Stimulated activated CD8-positive, alpha-beta memory T cell treated with anti-CD3 and anti-CD28 coated beads, Interleukin-4, amount 100 ng/mL, for 1 hour (primary cell): ENCODE measurements at places on chromosomes 16 and 17.

DNA sequence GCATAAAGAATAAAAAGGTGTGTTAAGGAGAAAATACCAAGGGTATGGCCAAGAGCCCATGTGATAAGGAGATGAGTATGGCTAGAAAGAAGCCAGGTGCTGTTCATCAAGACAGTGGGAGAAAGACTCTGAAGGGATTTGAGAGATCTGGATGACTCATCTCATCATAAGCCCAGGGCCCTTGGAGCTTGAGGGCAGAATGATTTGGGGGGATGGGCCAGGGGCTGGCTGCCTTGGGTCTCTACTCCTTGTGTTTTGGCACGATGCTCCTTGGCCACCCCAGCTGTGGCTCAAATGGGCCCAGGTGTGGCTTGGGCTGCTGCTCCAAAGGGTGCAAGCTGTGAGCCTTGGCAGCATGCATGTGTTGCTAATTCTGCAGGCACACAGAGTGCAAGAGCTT lies 14.5 kb upstream of the TNFRSF13B start:
- DNase-seq, result no peak

- DNase-seq, result no peak
Observed at GRCh38 chr17:50605429-50605828, 29.3 kb upstream of the ABCC3 start.

DNA sequence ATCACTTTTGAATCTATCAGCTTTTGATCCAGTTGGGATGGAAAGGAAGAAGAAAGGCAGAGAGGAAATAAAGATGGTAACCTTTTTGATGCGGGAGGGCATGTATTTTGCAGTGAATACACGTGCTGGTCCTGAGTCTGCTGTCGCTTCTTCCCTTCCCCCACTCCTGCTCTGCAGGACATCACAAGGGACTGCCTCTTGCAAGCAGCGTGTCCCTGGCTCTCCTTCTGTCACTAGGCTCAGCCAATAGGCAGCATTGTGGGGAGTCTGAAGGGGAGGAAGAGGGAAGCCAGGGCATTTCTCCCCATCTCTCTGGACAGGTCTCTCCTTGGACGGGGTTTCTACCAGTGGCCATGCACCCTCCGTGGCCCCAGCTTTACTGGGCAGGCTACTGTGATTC lies 15.7 kb upstream of the WFDC1 start:
- no peak for DNase-seq

DNA sequence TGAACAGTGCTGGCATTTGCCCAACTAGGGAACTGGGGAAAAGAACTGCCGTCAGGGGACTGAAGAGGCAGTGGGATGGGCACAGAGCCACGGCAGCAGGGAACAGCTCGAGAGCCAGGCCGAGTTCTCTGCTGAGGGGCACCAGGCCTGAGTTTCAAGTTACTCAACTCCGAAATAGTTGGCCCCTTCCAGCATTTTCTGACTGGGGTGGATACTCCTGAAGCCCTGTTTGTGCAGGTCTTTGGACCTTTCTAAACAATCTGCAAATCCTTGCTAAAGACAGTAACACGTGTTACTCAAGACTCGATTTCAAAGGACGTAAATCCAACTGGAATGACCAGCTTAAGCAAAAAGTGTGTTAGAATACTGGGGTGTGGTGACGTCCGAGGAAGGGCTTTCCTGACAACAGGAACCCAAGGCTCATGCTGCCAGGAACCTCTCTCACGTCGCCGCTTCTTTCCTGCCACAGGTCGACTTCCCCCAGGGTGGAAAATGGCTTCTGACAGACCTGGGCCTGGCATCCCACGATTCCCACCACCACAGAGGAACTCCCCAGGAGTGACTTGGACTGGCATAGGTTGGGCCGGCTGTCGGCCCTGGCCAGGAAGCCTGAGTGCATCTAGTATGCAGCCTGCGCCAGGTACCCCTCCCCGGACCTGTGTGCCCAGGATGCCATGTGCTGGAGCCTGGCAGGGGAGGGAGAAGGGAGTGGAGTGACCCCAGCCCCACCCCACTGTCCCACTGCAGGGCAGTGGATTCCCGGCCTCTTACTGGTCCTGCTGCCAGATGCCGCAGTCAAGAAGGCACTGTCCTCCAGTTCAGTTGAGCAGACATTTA lies 71.9 kb downstream of the N4BP1 start:
- DNase-seq, result no peak

DNA sequence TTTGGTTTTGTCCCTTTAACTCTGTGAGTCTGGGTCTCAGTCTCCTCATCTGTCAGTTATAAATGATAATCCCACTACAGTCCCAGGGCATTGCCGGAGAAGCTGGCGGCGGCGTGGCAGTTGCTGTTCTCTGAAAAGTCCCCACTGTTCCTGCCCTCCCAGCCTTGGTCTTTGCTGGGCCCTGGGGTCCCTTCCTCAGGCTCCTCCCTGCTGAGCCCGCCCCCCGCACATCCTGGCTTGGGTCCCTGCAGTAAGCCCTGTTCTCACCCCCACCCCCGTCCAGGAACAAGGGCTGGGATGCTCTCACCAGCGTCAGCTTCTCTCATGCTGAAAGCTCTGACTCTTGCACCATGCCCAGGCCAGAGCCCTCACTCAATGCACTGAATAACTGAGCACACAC lies 35.3 kb upstream of the PEMT start:
- DNase-seq, result no peak

DNA sequence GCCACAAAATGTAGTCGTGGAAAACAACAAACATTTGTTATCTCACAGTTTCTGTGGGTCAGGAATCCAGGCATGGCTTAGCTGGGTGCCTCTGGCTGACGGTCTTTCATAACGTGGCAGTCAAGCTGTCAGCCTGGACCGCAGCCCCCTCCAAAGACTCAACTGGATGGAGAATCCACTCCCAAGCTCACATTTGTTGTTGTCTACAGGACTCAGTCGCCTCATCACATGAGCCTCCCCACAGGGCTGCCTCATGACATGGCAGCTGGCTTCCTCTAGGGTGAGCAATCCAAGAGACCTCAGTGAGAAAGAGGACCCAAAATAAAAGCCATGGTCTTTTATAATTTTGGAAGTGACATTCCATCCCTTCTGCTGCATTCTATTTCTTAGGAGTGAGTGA lies 34.7 kb upstream of the AKAP1 start:
- no peak for DNase-seq

- no peak for DNase-seq
Observed at GRCh38 chr17:42917236-42917603, 16.6 kb downstream of the G6PC1 start.

DNA sequence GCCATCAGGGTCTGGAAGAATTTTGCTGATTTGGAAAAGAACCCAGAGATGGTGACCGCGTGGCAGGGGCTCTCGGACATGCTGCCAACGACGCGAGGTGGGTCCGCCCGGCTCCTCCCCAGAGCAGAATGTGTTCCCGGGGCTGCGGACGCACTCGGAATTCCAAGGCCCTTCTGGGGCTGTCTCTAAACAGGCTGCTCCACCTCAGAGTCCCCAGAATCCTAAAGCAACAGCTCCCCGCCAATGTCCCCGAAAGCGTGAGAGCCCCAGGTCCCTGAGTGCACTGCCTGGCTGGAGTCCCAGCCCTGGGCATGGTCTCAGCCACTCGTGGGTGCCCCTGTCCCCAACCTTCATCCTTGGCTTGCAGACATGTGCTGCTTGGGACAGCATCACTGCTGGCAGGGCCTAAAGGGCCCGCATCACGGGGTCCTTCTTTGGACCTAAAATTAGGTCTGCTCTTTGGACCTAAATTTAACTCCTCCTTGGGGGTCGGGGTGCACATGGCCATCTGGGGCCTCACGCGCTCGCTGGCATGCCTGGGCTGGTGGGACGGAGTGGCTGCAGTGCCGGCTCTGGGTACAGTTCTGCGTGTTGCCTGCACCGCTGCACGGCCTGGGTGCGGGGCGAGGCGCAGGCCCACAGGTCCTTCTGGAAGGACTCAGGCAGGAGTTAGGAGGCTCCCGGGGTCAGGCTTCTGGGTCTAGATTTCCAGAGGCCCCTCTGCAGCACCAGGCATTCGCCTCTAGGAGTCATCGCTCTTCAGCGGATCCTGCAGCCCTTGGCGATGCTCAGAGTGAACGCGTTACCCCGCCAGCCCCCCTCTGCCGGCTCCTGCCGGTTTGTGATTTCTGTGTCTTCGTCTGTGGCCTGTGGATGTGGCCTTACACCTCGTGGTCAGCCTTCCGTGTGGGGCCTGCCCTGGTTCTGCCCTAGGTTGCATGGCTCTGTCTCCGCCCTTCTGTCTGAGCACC lies 41.9 kb upstream of the CHMP6 start:
- no peak for DNase-seq

DNA sequence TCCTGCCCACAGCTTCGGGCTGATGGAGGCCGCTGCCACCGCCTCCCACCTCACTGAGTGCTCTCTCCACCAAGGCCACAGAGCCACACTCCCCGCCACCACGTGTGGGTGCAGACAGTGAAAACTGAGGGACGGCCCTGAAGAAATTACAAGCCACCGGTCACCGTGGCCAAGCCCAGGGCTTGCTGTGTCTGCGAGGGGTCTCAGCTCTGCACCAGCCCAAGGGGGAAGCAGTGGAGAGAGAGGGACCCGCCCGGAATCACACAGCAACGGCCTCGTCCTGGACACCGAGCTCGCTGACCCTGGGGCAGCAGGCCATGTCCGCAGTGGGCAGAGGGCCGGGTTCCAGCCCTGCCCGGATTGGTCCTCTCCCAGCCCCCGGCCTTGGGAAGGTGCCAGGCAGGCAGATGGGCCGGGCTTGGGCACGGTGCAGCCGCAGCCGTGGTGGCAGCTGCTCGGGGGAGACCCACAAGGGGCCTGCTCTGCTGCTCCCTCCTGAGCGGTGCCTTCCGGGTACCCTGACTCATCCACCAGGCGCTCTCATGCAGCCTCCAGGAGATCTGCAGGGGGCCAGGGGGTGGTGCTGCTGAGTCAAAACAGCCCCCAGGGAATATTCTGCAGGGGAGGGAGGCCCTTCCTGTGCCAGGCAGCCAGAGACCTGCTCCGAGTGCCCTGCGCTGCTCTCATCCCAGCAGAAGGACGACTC lies 52.0 kb downstream of the CBFA2T3 start:
- DNase-seq, result no peak

- no peak for DNase-seq
Observed at GRCh38 chr17:34652021-34652555, 72.7 kb downstream of the TMEM132E start.

DNA sequence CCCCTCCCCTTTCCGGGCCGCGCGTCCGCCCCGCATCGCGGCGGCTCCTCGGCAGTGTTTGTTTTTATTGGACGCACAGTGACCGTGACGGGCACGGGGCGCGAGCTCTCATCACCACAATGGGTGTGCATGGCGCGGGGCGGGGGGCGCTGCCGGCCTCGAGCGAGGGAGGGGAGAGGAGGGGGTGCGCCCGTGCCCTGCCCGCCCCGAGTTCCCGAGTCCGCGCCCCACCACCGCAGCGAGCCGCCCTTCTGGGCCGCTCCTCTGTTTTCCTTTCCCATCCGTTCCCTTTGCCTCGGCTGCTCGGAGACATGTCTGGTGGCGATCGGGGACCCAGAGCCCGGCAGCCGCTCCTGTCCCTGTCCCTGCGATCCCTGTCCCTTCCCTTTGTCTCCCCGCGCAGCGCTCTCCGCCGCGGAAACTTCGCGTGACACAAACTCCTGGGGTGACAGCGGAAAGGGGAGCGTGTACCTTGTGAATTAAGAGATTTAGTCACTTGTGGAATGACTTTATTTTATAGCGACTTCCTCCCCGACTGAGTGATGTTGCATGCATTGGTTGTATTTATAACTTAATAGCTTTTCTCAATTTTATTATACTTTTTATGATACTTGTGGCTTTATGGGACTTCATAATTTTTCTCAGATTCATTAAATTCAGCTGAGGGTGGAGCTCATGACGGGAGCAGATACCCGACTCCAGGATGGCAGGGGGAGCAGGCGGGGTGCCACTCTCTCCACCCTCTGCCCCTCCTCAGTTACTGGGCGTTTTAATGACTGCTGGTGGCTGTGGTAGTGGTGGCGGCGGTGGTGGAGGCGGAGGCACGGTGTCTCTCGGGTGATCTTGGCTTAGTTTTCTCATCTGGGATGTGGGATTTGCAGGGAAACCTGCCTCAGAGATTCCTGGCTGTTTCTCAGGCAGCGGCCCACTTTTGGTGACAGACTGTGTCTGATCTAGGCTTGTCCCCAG lies 40.8 kb downstream of the MRM1 start:
- DNase-seq, result no peak

GRCh38 chr17:79073016-79073705 lies 1.5 kb upstream of the ENGASE start:
- no peak for DNase-seq

DNA sequence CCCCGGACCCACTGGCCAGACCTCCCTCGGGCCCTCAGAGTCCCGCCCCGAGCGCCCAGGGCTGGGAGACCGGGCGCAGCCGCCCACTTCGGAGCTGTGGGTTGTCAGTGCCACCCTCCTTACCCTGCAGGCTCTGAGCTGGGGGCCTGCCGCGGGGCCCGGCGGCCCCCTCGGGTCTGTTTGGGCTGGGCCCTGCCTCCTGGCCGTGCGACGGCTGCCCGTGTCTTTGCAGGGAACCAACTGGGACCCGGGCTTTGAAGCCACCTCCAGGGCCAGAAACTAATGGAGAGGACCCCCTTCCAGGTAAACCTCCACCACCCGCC lies 443 bp downstream of the TEDC2 start:
- no peak for DNase-seq

- no peak for DNase-seq
Observed at GRCh38 chr16:62135911-62136310, 99.7 kb upstream of the CDH8 start.

- no peak for DNase-seq
Observed at GRCh38 chr17:39699818-39700147, at the start of gene ERBB2. Gene ERBB2, plus strand, starts transcription at chr17:39700064. Its CDS starts 175 bp downstream, at chr17:39700239.

DNA sequence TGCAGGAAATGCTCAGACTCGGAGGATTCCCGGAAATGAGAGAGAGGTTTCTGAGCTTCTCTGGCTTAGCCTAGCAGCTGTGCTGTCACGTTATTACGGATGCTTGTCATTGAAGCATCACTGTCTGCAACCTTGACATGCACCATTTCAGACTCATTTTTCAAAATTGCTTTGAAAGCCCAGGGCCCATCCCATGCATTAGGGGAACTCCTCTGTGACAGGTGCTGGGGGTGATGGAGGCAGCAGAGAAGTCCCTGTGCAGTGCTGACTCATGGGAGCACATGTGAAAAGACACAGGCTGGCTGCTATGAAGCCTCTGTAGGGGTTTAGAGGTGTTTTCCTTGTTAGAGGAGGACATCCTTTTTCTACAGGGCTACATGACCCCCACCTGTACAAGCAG lies 214.0 kb upstream of the MPHOSPH6 start:
- no peak for DNase-seq

DNA sequence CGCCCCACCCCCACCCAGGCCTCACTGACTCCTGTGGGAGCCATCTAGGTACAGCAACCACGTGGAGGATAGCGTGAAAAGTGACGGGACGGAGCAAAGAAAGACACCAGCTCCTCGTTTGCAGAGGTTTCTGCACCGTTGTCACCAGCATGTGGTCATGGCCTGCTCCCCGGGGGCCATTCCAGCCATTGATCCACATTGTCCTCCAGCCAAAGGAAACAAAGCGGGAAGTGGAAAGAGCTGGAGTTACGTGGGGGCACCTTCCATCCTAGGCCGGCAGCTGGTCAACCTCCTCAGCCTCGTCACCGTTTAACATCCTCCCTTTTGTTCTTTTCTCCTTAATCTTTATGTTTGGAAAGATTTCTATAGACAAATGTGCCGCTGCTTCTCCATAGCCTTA lies 153.7 kb downstream of the RPTOR start:
- DNase-seq, result no peak
